Eye (tissue), 1 donor: ENCODE measurements at places on chromosomes 6 and 20.

DNA sequence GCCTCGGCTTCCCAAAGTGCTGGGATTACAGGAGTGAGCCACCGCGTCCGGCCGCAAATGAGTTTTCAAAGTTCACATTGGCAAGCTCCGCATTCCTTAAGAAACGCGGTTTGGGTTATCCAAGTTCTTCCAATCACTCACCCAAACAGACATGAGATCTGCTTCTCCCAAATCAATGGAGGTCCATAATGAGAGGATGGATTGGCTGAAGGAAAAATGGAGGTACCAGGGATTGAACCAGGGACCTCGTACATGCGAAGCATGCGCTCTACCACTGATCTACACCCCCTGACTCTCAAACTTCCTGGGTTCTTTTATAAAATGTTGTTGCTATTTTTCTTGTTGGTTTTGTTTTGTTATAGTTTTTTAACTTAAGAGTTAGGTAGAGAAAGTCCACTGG is 170.0 kb downstream of the GPX5 start:
- DNase-seq, result peak; percentile 31

- no peak for DNase-seq
These were observed 476.3 kb downstream of the PRKN start for GRCh38 chr6:162251257-162251656.

GRCh38 chr6:3236005-3236404 is 8.6 kb upstream of the TUBB2B start:
- DNase-seq, result no peak

- no peak for DNase-seq
These were observed 38.4 kb upstream of the RSPO3 start for GRCh38 chr6:127080081-127080480.

DNA sequence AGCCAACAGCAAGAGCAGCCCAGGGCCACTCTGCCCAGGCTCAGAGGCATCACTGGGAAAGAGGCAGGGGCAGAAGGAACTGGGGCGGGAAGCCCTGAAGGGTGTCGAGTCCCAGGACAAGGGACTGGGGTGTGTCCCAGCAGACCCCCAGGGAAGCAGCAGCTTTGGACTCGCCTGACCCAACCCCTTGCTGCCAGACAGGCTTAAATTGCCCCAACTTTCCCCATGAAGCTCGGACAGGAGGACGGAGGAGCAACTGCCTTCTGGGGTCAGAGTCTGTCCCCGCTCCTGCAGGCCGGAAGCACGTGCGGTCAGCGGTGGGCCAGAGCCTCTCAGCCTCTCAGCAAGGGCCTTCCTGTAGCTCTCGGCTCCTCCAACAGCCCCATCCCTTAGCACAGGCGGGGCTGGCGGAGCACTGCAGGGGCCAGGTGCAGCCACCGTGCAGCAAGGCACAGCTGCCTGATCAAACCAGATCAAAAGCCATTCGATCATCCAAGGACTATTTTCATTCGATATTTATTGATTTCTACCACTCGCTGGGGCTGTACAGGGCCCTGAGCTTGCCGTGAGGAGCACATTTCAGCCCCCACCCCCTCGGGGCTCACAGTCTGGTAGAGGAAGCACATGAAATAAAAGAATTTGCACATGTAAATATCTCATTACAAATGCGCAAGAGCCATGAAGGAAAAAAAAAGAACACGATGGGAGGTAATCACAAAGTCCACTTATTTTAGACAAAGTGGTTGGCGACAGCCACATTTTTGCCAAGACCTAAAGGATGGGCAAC is 31.8 kb upstream of the STX16 start:
- DNase-seq, result peak; percentile 40

DNA sequence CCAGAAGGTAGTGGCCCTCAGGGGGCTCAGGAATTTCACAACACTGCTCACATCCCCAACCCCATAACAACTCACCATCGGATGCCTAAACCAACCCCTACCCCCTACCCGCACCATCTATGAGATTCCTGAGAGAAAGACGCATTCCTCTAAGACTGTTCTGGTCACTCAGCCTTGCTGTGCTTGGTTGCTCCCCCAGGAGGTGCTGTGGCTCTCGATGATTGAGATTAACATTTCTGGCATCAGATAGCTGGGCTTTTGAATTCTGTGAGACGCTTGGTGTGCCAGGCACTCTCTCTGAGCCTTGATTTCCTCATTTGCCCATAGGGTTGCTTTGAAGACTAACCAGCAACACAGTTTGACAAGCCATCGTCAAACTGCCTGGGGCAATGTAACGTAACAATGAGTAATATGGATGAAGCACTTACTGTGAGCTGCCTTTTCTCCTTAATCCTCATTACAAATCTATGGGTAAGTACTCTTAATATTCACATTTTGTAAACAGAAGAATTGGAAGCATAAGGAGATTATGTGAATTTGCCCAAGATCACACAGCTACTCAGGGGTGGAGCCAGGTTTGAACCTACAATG is 978 bp downstream of the WFDC6 start:
- DNase-seq, result no peak

DNA sequence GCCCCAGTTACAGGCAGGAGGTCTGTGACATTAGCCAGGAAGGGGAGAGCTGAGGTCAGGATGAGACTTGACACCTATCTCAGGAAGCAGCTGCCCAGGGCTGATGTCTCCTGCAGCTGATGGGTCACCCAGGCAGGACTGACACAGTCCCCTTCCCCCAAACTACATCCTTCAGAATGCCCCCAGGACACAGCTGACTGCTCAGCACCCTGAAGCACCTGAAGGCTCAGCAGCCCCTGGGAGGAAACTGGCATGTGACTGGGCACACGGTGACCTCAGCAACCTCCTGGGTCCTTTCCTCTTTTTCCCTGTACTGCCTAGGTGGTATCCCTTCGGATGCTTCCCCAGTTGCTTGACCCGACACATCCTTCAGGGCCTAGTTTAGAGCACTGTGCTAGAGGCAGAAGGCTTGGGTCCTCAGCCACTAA is 1.9 kb downstream of the SDC4 start:
- no peak for DNase-seq

GRCh38 chr6:170289951-170290295 is 955 bp downstream of the DLL1 start:
- DNase-seq, result no peak

GRCh38 chr20:19750907-19751636 is 7.0 kb upstream of the RIN2 start:
- no peak for DNase-seq
